Brain microvascular endothelial cell (primary cell): ENCODE measurements at places on chromosomes 7 and 10.

DNA sequence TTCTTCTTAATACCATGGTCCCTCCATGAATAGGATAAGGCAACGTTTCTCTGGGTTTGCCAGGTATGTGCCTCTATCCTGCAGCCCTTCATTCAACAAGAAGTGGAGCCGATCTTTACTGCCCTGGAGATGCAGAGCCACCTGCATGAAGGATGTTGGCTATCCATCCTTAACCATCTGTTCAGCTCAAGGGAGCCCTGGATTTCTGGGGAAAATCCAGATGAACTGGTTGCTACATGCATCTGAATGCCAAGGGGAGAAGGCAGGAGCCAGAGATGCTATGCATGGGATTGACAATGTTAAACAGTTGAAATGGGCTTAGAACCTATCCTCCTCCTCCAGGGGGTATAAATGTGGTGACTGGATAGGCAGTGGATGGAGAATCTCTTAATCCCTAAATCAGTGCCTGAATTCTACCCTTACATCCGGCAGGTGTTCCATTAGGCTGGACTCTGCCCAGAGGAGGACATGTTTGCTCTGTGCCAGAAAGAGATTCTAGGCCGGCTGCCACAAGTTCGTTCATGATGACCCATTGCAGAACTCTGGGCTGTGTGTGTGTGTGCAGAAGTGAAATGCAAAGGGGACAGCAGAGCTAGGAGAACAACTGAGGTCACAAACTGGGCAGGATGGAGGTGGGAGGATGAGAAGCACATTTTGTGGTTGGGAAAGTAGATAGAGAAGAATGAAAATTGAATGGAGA lies 15.6 kb downstream of the CPED1 start:
- no peak for DNase-seq

GRCh38 chr7:36210291-36210922 lies 57.4 kb downstream of the EEPD1 start:
- no peak for DNase-seq

GRCh38 chr7:8228068-8228467 lies 33.9 kb downstream of the ICA1 start:
- no peak for DNase-seq

GRCh38 chr10:101162677-101163076 lies 31.6 kb downstream of the TLX1 start:
- no peak for DNase-seq

DNA sequence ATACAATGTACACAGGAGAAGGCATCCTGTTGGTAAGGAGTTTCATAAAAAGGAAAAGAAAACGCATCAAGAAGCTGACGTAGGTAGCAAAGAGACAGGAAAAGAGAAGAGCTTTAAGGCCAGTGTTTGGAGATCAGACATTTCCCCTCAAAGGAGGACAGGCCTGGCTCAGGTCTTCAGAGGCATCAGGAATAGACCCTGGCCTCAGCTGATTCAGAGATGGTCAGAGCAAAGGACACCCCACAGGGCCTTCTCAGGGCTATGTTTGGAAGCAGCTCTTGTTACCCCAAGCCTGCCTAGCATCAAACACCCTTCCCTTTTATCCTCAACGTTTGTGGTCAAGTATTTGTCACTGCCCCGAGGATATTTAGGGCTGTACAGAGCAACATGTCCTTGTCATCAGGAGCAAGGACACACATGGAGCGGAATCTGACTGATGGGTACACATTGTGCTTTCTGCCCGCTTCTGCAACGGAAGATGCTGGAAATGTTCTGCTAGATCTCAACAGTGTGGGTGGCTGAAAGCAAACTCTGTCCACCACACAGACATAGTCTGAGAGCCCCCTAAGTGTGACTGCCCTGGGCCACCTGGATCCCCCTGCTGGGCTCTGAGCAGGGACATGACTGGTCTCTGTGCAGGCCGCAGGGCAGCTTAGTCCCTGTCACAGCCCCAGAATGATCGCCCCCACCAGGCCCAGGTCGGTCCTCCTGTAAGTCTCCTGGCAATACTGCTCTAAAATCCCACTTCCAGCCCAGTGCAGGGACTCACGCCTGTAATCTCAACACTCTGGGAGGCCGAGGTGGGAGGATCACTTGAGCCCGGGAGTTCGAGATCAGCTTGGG lies 1.0 kb upstream of the ZDHHC4 start:
- DNase-seq = no peak
